DMS79 (cell line): ENCODE measurements at places on chromosomes 2 and 18.

GRCh38 chr2:161954103-161954502 is 119.9 kb downstream of the DPP4 start:
- no peak for DNase-seq

- DNase-seq, result no peak
Measured at GRCh38 chr2:217597145-217597544, 405.6 kb downstream of the TNS1 start.

GRCh38 chr2:175152242-175152641 is 15.8 kb downstream of the ATF2 start:
- no peak for DNase-seq

GRCh38 chr2:234048049-234048448 is 2.5 kb upstream of the SPP2 start:
- no peak for DNase-seq

- no peak for DNase-seq
Measured at GRCh38 chr2:14451312-14451711, 181.2 kb upstream of the LRATD1 start.

DNA sequence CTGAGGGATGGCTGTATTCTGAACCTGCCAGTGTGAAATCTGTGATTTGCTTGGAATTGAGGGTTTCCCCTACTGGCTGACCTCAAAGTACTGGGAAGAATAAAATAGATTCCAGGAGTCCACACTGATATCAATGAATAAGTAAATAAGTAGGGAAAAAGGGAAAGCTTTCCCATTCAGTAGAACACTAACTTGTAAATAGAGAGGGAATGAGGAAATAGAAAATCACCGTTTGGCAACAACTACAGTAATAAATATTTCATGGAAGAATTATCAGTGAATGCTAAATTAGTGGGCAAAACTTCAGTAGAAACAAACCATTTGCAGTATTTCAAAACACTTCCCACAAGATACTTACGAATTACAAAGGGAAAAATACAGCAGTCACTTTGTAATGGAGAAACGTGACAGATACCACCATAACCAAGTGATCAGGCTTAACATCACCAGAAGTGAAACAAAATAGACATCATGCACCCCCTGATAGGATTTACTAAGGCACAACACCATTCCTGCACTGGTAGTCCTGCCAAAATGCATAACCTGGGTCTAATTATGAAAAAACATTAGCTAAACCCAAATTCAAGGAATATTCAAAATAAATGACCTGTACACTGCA is 88.5 kb downstream of the ICA1L start:
- DNase-seq, result no peak

DNA sequence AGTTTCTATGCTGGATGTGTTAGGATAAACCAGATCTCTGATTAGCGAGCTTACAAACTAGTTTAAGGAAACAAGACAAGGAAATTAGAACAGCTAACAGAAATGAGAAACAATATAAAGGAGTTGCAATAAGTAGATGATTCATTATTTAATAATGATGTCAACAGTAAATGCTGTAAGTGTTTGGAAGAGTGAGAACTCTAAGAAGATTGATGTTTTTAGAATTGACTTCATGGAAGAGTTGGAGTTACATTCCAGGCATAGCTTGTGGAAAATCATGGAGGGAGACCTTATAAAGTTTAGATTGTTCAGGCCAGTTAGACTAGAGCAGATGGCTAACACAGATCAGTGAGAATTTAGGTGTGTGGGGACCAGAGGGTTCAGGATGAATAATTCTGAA is 32.6 kb downstream of the PPP1R1C start:
- DNase-seq, result no peak

DNA sequence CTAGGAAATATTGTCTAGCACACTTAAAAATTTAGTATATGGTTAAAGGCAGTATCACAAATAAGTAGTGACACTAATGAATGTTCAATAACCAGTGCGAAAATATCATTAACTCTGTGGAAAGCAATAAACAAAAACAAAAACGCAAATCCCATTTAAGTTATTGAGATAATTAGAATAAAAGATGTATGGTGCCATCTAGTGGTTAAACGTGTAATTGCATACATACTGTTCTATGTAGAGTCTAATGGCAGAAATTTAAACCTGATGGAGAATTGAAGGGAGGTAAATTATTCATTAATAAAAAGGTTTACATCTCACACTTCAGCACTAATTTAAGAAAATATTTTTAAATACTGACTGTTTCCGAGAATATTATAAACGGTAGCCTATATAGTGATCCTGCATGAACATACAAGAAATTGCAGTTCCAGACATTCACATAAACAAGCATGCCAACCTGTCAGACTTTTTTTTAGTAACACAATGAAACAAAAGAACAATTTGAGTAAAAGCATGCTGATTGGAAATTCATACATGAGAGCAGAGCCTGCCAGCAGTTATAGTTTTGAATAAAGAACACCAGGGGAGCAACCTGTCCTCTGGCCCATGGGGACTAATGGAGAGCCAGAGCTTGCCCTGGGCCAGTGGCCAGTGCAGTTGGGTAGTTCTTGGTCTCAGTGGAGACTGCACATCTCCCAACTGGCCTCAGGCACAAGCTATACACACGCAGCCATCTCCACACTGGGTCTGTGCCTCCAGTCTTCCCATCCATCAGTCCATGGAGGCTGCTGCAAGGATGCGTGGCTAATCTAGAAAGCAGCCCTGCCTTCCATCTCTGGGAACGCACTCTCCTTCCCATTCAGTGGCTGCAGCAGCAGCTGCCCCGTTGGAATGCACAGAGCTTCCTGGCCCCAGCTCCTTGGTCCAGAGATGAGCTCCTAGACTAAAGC is 28.0 kb downstream of the GCG start:
- DNase-seq, result peak; percentile 15

- no peak for DNase-seq
Measured at GRCh38 chr2:231930593-231931281, 4.5 kb upstream of the NPPC start.

DNA sequence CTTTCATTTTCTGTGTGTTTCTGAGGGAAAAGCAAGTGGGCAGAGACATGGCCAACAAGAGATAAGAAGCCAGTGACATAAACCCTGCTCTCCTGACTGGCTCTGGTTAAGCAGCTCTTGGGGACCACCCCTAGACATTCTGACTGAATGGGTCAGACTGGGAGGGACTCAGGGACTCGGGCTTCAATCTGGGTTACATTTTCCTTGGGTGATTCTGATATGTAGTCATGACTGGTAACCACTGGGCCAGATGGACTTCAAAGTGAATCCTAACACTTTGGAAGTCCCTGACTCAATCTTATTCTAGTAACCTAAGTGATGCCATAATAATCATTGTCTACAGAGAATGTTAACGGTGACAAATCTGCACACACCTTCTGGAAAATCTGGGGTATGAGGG is 397.8 kb downstream of the NBAS start:
- no peak for DNase-seq

DNA sequence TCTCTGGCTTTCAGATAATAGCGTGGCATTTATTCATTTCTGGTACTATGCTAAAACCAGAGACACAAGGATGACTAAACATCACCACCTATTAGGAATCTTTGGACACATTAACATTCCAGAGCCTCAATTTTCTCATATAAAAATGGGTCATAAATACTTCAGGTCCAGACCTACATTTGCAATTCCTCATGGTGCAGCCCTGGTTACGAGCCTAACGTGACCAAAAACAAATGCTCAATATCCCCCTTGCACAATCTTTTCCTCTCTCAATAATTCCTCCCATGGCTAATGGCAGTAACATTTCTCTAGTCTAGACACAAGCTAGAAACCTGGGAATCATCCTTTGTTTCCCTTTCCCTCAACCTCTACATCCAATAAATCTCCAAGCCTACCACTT is 112.8 kb upstream of the NABP1 start:
- no peak for DNase-seq

DNA sequence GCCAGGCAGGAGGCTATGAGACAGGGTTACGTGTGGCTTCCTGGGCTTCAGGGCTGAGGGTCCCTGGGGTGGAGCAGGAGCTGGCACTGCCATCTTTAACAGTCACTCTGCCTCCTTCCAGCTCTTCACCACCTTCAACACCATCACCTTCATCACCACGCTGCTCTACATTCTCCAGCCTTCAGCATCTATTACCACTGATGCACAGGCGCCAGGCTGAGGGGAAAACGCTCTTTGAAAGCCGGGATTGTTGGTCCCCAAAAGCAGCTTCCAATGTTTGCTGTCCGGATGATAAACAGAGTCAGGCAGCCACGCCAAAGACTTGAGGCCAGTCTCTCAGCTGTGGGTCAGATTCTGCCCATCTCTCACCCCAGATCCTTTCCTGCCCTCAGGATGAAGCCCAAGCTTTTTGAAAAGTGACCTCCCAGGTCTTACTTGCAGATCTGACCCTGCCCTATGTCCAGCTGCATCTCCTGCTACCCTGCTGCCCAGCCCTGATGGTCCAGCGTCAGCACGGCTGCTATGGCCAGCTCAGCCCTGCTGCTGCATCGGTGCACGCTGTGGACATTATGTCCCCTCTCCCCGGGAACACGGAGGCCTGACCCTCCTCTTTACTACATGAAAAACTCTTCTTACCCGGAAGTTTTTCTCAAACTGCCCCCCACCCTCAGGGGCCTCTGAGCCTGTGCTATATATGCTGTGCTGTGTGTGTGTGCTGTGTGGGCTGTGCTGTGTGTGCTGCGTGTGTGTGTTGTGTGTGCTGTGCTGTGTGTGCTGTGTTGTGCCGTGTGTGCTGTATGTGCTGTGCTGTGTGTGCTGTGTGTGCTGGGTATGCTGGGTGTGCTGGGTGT is 31.2 kb upstream of the MAL start:
- no peak for DNase-seq

DNA sequence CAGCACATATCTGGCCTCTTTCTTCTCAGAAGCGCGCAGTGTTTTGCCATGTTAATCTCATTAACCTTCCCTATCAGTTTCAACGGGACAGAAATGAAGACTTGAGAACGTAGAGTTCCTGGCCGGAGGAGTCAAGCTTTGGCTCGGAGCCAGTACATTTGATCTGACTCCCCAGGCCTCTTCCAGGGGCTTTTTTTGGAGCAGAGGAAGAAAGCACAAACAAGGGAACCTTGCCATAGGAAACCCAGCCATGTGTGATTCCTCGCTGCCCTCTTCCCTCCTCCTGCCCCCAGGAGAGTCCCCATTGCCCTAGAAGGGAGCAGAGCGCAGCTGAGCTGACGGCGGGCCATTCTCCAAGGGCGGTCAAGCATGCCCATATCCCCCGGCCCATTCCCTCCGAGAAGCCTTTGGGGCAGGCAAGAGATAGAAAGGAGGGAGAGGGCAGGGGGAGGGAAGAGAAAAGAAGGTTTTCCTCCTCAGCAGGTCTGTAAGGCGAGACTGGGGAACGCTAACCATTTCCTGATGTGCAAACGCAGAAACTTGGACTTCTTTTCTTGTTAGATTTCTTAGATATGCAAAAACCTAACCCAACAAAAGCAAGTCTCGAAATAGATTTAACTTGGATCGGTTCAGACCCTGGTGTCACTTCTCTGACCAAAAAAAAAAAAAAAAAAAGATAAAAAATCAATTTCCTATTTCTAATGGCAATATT is 63.7 kb upstream of the POU3F3 start:
- no peak for DNase-seq

DNA sequence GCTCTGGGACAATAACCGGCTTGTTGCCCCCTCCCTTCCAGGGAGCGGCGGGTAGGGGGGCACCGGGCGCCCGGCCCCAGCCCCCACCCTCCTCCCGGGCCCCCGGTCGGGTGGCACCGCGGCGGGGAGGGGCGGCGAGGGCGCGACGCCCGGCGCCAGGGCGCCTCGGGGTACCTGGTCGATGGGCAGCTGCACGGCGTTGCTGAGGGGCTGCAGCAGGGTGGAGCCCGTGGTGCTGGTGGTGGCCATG is 193 bp downstream of the MBOAT2 start:
- no peak for DNase-seq

DNA sequence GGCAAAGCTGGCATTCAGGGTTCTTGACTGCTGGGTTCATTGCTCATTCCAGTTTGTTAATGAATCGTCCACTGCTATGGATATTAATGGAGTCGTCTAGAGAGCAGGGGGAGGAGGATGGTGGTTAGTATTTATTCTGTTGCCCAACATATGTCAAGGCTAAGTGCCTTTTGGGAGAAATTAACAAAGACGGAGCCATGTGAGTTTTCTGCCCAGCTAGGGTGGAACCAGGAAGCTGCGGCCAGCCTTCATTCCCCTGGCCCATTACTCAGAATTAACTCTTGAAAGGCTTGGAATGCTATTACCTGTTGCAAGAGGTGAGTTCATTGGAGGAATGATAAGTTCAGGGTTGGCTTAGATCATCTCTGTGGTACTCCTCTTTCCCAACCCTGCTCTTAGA is 19.3 kb downstream of the IGFBP2 start:
- no peak for DNase-seq

GRCh38 chr2:181677912-181678586 is 2.3 kb downstream of the NEUROD1 start:
- no peak for DNase-seq

DNA sequence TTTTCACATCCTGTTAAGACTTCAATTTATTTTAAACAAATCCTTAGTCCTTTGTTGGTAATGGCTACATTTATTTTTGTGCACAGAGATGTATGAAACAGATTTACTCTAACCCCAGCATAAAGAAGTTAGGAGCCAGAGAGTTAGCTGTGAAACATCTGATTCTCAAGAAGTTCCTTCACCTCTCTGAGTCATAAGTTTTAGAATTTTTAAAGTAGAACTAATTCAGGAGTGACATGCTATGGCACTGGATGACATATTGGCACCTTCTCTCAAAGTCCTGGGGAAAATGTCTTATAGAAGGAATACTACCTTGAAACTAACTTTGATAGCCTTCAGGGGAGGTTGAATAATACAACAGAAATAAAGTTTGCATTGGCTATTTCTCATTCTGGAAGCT is 6.4 kb upstream of the DSG2 start:
- no peak for DNase-seq

DNA sequence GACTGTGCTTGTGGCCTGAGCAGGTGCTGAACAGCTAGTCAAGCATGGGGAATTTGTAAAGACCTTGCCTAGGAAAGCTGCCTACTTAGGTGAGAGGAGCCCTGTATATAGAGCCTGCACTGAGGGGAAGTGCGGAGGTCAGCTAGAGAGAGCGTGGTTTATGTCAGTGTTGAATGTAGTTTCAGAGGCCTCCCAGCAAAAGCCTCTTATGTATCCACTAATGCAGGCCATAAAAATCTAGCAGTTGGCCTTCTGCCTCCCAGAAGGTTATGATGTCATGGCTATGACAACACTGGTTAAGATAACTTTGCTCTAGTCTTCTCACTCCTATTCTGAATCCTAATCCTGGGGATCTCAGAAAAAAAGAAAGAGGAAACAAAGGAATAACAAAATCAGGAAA is 88.9 kb downstream of the ASXL3 start:
- no peak for DNase-seq

DNA sequence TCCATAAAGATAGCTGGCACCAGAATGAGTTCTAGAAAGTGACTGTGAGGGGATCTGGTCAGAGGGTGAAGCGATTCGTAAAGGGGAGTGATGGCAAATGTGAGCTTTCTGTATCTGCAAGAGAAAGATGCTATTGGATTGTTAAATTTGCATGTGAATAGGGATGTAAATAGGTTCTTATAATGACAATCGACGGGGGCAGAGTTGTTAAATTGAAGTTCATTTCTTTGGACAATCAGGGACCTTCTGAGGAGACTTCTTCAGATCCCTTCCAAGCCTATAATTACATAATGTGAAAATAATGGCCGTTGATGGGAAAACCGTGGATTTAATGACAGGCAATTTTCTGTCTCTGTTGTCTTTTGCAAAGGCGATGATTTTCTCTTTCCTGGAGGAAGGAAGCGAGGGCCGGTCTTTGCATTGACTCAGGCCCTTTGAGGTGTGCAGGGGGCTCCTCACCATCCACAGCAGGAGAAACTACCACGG is 52.2 kb upstream of the TMEM18 start:
- no peak for DNase-seq

- DNase-seq, result no peak
Measured at GRCh38 chr2:174761837-174762236, 2.4 kb downstream of the CHRNA1 start.
